Gastroesophageal sphincter (tissue), 4 donors: ENCODE measurements at places on chromosomes 11 and 22.

DNA sequence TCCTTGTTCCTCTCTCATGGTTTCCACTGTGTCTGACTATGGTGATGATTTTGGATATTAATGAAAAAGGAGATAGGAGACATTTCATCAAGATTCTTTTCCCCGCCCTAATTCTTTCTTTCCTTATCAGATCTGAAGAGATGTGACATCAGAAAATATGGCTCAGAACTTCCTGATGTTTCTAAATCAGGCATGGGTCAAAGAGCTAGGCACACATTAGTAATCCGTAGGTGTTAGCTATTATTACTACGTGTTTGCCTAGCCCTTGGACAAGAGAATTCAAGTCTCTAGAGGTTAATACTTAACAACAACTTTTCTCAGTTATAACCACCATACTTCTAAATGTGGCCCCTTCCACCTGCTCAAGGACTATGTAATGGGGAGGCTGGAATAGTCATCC lies 5.8 kb downstream of the JOSD1 start:
- ATAC-seq, result no peak

- ATAC-seq, result no peak
Measured at GRCh38 chr11:120666121-120666639, 154.6 kb downstream of the GRIK4 start.

DNA sequence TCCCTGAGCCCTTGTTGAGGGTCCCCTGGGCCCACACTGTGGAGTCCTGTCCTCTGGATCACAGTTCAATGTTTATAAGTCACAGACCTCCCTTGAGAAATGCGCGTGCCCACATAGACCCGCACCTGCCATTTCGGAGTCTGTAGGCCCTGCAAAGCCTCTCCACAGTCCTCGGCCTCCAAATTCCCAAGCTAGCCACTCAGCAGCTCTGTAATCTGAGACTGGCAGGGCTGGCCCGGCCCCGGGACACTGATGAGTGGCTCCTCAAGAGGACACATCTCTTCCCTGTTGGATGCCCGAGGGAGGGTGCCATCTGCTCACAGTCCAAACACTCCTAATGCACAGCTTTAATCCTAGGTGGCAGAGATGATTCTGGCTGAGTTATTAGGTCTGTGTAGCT lies 39.1 kb downstream of the B3GAT1 start:
- no peak for ATAC-seq

DNA sequence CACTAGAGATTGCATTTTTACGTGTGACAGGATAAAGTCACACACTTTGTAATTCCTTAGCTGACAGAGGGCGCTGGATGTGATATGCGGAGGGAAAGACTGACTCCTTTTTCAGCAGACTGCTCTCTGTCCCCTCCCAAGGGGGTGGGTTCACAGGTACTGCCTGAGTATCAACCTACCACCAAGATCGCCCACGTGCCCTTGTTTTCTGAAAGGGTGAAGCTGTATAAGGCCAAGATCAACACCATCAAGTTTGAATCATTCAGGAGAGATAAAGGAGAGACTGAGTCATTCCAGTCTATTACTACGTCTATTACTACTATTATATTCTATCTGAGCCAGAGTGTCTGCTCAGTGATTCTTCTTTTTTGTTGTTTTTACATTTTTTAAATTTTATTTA lies 30.7 kb downstream of the BUD13 start:
- ATAC-seq, result no peak

- ATAC-seq, result no peak
Measured at GRCh38 chr22:38187413-38188212, 6.0 kb upstream of the PLA2G6 start.
